SK-N-SH treated with all-trans-retinoic acid at 6 μM for 48 hours (cell line): ENCODE measurements at places on chromosomes 6 and 20.
A peak's percentile ranks its signal among the peaks of the same experiment; 100 is the strongest.

GRCh38 chr6:38131527-38131965, 312.0 kb downstream of the ZFAND3 start:
- ATAC-seq, result peak; percentile 97

- no peak for ATAC-seq
Measured at GRCh38 chr6:159421586-159421985, 252.4 kb downstream of the FNDC1 start.

GRCh38 chr20:25058051-25058846, at the start of gene ACSS1:
Gene ACSS1 (minus strand): TSS chr20:25058139. CDS start chr20:25058102, 37 bp downstream.
- peak; percentile 51 for ATAC-seq

GRCh38 chr6:135701426-135701825, 150.1 kb upstream of the PDE7B start:
- no peak for ATAC-seq

DNA sequence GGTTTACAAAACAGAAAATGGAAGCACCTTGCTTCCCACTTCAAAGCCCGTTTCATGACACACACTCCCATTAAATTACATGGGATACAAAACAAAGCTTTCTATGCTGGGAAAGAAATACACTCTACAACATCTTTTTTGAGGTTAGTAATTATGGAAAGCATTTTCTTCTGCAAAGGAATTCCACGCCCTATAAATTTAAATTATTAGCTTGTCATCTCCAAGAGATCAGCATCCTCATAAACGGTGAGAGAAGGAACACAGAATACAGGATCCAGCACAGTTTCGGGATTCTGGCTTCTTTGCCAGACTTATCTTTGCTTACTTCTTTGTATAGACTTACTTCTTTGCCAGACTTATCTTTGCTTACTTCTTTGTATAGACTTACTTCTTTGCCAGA, 1.3 kb upstream of the SMPDL3A start:
- no peak for ATAC-seq

DNA sequence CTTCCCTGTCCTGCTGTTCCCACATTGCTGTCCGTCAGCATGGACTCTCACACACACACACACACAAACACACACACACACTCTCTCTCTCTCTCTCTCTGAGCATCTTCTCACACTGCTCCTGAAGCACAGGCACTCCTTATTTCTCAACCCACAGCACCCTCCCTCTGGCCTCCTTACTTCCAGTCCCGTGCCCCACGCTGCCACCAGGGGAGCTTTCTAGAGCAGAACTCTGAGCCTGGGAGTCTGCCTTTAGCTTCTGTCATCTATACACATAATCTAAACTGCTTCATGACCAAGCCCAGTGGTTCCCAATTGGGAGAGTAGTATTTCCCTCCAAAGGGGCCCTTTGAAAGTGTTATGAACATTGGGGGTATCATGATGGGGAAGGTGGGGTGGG, 29.1 kb downstream of the HECA start:
- ATAC-seq, result peak; percentile 38; the same call in 1 of the 3 replicates

GRCh38 chr6:17096096-17096495, 5.8 kb upstream of the STMND1 start:
- no peak for ATAC-seq

DNA sequence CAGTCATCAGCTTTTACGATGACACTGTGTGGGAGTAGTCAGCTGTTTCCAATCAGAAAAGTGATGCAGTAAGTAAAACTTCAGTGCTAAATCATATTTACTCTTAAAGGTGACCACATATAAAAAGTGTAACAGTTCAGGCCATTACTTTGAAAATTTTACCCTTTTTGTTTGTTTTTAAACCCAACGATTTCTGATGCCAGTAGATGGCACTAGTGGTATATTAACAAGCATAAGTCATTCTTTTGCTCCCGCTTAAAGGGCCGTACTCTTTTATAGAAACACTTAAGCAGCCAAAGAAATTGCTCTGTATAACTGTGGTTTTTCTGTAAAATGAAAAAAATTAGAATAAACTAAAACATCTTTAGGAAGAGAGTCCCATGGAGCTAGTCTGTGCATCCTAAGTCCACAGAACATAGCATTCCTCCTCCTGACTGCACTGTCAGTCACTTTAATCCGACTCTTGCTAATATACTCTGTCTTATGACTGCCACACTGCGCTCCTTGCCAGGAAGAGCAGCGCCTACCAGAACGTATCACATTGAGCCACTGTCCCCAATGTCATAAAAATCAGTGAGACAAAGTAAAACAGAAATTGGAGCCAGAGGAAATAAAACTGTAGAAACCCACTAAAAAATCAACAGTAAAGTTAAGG, 25.0 kb downstream of the HEBP2 start:
- peak; percentile 75 for ATAC-seq

- ATAC-seq, result peak; percentile 98
Measured at GRCh38 chr6:75098709-75099108, 107.1 kb downstream of the COL12A1 start.

DNA sequence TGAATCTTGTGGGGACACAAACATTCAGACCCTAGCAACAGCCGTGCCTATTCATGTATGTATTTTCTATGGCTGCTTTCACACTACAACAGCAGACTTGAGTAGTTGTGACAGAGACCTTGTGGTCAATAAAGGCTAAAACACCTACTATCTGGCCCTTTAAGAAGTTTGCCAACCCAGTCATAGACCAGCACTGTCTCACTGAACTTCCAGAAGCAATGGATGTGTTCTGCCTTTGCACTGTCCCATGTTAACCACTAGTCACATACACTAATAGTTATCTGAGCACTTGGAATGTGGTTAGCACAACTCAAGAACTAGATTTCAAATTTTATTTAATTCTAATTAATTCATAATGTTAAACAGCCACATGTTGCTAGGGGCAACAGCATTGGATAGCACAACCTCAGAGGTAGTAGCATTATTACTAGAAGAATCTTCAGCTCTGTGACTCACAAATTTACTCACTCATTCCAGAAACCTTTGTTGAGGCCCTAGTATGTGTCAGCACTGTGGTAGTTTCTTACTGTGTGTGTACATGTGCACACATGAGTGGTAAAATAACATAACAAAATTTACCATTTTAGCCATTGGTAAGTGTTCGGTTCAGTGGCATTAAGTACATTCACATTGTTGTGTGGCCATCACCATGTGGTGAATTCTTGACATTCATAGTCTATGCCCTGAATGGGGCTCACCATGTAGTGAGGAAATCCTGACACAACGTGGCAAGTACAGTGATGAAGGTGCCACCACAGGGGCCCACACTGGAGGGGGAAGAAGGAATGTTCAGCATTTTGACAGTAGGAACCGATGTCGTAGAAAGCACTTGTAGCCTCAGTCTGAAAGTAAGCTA, 107.3 kb downstream of the CEP57L1 start:
- ATAC-seq, result no peak; the same call in 2 of the 3 replicates

GRCh38 chr6:97176468-97176867, 106.5 kb downstream of the MMS22L start:
- ATAC-seq, result no peak

GRCh38 chr20:58884966-58885365, 32.5 kb downstream of the GNAS start:
- ATAC-seq, result no peak

- no peak for ATAC-seq
Measured at GRCh38 chr6:109759098-109759955, 68.2 kb downstream of the FIG4 start.

GRCh38 chr6:157034436-157035230, 257.5 kb downstream of the ARID1B start:
- ATAC-seq, result peak; percentile 77

- ATAC-seq, result no peak
Measured at GRCh38 chr6:64696053-64696452, 1011.0 kb downstream of the EYS start.

DNA sequence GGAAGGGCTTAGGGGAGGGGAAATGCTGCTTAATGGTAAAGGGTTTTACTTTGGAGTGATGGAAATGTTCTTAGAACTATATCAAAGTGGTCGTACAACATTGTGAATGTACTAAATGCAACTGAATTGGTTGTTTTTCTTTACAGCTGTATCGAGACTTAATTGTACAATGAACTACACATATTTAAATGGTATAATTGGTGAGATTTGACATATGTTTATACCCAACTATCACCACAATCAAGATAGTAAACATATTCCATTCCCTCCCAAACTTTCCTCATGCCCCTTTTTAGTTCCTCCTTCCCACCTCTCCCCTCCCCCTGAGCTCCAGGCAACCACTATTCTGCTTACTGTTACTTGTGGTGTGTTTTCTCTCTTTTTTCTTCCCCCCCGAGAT, 44.0 kb downstream of the SCAND1 start:
- no peak for ATAC-seq

GRCh38 chr6:69044534-69044933, 409.5 kb downstream of the ADGRB3 start:
- ATAC-seq, result no peak

- ATAC-seq, result no peak
Measured at GRCh38 chr20:35891375-35891774, 62.9 kb downstream of the SCAND1 start.

GRCh38 chr6:90739339-90739738, 152.5 kb upstream of the MAP3K7 start:
- no peak for ATAC-seq

DNA sequence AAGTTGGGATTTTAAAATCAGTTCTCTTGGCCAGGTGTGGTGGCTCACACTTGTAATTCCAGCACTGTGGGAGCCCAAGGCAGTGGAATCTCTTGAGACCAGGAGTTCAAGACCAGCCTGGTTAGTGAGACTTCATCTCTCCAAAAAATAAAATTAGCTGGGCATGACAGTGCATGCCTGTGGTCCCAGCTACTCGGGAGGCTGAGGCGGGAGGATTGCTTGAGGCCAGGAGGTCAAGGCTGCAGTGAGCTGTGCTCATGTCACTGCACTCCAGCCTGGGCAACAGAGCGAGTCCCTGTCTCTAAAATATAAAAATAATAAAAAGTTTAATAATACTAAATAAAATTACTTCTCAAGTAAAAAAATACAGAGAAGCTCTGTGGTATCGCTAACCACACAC, 77.5 kb downstream of the FOXA2 start:
- no peak for ATAC-seq

GRCh38 chr6:125752773-125753172, 3.3 kb downstream of the HEY2 start:
- ATAC-seq, result no peak

DNA sequence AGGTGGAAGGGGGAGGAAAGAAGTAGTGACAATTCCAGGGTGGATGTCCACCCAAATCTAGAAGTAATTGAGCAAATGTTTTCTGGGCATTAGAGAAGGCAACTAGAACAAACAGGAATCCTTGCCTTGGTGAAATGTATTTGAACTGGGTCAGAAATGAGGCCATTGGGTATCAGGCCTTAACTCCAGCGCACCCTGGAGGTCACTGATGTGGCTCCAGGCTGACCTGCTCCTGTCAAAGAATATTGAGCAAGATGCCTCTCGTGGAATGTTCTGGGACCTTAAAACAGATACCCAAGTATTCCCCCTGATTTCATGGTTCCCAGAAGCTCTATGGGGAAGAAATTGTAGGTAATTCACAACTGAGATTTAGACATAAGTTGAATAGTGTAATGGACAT, 6.9 kb downstream of the HLA-DPB1 start:
- peak; percentile 62; the same call in 2 of the 3 replicates for ATAC-seq

- ATAC-seq, result peak; percentile 95
Measured at GRCh38 chr6:4973982-4974745, 29.7 kb downstream of the RPP40 start.

DNA sequence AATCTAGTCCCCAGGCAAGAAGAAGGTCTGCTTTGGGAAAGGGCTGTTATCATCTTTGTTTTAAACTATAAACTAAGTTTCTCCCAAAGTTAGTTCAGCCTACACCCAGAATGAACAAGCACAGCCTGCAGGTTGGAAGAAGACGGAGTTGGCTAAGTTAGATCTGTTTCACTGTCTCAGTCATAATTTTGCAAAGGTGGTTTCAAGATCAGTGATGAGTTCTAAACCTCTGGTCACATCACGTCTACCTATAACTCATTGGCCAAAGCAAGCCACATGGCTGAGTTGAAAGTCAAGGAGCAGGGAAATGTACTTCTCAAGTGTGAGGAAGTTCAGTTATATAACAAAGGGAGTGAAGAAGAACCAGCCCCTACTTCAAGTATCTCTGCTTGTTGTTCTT, 50.5 kb upstream of the ECI2 start:
- ATAC-seq, result no peak

DNA sequence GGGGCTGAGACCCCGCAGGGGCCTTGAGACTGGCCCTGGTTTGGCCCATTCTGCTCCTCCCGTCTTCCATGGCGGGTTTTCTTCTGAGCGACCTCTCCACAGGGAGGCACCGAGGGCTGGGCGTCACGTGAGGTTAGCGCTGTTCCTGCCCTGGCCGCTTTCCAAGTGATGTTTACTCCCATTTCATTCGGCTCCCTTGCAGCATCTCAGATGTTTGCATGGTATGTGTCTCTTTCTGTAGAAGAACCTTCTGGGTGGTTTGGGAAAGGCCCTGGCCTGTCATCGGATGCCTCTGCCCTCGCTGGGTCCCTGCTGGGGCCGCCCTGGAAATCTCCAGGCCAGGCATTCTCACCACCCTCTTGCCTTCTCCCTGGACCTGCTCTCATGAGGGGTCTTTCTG, 17.3 kb downstream of the RAMACL start:
- ATAC-seq, result no peak

DNA sequence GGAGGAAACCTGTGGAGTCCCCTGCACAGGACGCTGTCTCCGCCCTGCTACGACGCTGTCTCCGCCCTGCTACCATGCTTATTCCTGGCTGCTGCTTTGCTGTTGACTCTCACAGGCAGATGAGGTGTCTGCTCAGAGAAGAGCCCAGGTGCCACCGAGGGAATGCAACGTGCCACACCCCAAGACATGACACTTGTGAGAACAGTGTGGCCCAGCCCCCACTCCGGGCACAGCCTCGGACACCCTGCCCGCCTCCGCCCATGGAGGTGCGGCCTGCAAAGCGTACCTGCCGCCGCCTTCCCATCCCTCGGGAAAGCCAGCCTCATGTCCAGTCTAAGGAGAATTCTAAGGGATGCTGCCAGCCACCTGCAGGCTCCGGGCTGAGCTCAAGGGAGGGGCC, 15.6 kb upstream of the MRGBP start:
- no peak for ATAC-seq

- ATAC-seq, result peak; percentile 93
Measured at GRCh38 chr20:49747707-49748524, 34.2 kb upstream of the B4GALT5 start.

DNA sequence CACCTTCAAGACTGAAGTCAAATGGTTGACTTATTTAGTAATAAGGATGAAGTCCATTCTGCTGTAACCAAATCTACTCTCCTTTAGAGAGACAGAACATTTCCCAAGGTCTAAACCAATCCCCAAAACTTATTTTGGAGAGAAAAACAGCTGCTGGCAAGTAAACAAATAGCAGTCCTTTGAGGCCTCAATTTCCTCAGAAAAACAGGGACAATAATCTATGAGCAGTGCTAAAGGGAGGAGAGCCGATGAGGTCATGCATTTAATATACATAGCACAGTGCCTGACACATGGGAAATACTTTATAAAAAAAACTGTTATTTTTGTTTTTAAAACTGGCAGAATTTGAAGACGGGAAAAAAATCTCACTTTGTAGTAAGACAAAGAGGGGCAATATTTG, 526.0 kb downstream of the EPM2A start:
- ATAC-seq, result no peak

GRCh38 chr6:156954816-156955215, 177.6 kb downstream of the ARID1B start:
- no peak for ATAC-seq

- no peak for ATAC-seq
Measured at GRCh38 chr6:139738801-139739455, 364.5 kb upstream of the CITED2 start.

- ATAC-seq, result peak; percentile 56
Measured at GRCh38 chr6:127518710-127519468, at the start of gene MTCL3. Gene MTCL3 (minus strand): TSS chr6:127519335.

GRCh38 chr6:43983632-43984031, 143.6 kb downstream of the MRPL14 start:
- no peak for ATAC-seq

- ATAC-seq, result no peak
Measured at GRCh38 chr6:137291441-137291840, 72.3 kb upstream of the IFNGR1 start.
